RPMI7951 (cell line): ENCODE measurements at places on chromosomes 2 and 18. TPM values are rescaled to one million over a fixed set of nuclear protein-coding genes. Genes with fewer than 3 reads are reported as not detected.

- DNase-seq, result no peak
Measured at GRCh38 chr2:219448099-219448775, 13.6 kb downstream of the SPEG start.

- DNase-seq, result no peak
Measured at GRCh38 chr2:55907686-55908085, 15.9 kb downstream of the EFEMP1 start.

GRCh38 chr2:222566229-222566628 lies 89.7 kb downstream of the FARSB start:
- DNase-seq, result no peak

DAPL1 gene
- total RNA-seq, result 1.2 TPM in 1 of 2 replicates, not detected in the other

COPS7B gene
- total RNA-seq, result 21.8 and 22.8 TPM in 2 replicates

- DNase-seq, result no peak
Measured at GRCh38 chr2:19360966-19361321, 2.5 kb upstream of the OSR1 start.

DNA sequence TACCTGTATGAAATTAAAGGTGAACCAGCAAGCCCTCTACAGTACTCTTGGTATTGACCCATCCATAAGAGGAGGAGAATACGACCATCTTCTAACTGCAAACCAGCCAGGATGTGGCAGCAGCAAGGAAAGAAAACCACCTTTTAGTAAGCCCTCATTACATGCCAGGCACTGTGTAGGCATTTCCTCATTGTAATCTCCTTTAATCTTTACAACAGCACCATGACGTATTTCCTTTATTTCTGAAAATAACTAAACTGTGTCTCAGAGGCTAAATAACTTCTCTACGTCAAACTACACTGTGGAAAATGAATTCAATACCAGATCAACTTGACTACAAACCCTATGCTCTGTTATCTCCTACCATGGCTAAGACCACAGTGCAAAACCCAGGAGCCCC lies 18.2 kb downstream of the WDR35 start:
- no peak for DNase-seq

- no peak for DNase-seq
Measured at GRCh38 chr2:57444752-57445430, 601.7 kb upstream of the VRK2 start.

DNA sequence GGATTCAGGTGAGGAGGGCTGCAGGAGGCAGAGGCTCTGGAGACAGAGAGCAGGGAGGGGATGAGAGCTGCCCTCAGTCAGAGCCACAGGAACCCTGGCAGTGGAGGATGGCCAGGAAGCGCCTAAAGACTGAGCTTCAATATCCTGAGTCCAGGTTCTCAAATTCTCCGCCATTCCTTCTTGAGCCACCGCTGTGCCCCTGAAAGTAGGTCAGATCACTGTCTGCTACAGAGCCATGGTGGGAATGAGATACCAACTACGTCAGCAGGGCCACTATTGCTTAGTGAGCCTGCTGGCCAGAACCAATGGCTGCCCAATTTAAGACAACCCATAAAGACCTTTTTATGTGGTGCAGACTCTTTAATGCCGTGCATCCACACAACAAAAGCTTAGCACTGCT lies 155.5 kb downstream of the CTIF start:
- DNase-seq, result no peak
